ENCODE measurements at places on chromosomes 4 and X.

GRCh38 chr4:39613093-39613656 is 25.5 kb downstream of the SMIM14 start:
- DNase-seq, result no peak

DNA sequence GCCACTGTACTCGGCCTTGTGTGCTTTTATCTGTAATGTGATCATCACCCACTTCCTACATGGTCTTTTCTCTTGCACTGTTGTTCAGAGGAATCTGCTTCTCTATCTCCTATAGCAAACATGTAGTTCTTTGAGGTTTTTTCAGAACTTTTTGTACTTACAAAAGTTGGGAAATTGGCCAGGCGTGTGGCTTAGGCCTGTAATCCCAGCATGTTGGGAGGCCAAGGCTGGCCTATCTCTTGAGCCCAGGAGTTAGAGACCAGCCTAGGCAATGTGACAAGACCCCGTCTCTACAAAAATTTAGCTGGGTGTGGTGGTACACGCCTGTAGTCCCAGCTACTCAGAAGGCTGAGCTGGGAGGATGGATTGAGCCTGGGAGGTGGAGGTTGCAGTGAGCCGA is 30.4 kb downstream of the TAF1 start:
- no peak for DNase-seq

DNA sequence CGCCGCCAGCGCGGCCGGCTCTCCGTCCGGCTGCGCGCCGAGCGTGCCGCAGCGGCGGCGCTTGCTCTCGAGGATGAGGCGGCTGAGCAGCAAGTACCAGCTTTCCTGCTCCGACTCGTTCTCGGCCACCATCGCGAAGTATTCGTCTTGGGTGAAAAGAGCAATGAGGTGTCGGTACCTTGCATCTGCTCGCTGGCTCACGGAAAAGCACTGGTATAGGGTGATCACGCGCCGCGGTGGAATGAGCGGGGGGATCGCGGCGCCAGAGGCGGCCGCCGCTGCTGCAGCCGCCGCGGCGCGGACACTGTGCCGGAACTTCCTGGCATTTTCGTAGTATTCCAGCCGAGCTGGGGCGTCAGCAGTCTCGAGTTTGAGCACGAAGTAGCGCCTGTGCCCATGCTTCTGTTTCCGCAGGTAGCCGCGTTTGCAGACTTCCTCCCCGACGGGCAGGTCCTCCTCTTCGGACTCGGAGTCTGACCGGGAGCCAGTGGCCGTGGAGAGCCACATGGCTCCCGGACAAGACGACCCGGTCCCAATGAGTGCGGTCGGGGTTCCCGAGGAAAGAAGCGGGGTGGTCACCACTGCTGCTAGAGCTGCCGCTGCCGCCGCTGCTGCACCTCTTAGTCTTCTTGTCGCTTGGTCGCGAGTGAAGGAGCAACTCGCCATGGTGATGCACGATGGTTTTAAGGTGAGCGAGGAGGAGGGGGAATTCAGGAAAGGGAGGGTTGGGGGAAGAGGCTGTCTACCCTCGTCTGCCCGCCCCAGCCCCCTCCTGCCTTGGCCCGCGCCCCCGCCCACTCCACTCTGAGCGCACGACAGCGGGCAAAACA is 469 bp downstream of the IRS4 start:
- DNase-seq, result no peak

- no peak for DNase-seq
These were observed 4.5 kb upstream of the GBA3 start for GRCh38 chr4:22688236-22688635.

DNA sequence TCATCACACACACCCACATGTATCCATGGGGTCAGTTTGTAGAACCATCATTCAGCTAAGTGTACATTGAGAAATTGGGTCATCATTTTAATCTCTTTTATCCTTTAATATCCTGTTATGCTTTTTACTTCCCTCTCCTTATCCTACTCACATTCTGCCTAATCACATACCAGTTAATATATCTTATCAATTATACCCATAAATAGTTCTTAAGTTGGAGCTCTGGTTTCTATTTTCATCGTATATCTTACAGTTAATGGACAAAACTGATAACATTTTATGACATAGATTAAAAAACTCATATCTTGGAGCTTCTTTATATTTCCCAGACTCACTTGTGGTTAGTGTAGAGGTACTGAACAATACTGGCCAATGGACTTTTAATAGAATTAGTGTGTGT is 729.5 kb upstream of the LCORL start:
- no peak for DNase-seq

- DNase-seq, result no peak
These were observed 33.6 kb upstream of the MXD4 start for GRCh38 chr4:2295500-2295899.

GRCh38 chr4:169351872-169352271 is 81.1 kb upstream of the SH3RF1 start:
- DNase-seq, result peak; percentile 59

GRCh38 chr4:7200801-7201200 is 8.5 kb downstream of the SORCS2 start:
- DNase-seq, result no peak

All from hippocampal formation (tissue), 2 donors.